ENCODE measurements at places on chromosomes 3 and 15. TPM values are rescaled to one million over a fixed set of nuclear protein-coding genes. Genes with fewer than 3 reads are reported as not detected.

CLDN1 gene
- total RNA-seq: 9.7 TPM

DNA sequence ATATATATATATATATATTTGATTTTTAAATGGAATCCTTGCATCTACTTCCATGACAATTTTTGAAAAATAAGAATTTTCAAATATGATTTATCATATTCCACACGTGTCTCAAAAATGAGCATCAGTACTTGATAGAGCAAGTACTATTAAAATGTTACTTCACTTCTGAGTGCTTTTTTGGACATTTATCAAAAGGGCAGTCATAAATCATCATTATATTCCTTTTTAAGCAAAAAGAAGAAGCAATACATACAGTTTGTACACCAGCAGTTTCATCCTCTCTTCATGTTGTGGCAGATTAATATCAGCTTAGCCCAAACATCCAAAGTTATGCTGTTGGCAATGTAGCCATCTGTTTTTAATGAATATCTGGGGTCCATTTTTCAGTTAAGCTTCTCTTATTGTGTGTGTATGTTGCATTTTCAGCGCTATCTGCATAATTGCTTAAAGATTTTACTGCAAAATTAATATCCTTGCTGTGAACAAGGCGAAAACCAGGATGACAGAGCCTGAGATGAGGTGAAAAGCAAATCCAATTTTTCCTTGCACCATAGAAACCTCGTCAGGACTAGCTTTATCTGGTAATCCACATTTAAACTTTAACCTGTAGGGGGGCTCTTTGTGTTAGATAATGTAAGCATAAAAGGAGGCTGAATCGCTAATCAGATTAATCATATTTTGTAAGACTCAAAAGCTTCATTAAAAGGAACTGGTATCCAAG is 604.9 kb upstream of the AGTR1 start:
- no peak for DNase-seq
- no peak overlapping the region for H3K27ac ChIP-seq
- H3K4me3 ChIP-seq: no peak overlapping the region
- H3K36me3 ChIP-seq: no peaks in the 10 kb centered on the region
- H3K27me3 ChIP-seq: no peaks in the 10 kb centered on the region

DNA sequence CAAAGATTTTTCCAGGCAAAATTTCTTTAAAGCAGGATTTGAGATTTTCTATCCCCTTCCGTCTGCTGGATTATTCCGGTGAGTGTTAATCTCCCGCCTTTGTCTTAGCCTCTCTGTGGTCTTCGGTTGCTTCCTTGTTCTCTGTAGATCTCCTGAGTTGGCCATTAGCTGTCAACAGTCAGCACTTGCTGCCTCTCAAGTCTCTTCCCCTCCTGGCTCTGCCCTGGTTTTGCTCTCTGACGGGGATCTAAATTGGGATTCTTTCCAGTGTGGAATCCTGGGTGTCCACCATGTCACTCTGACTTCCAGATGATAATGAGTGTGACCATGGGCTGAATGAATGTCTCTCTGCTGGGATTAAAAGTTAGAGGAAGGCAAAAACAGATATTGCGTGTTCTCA is 121.5 kb downstream of the IGF1R start:
- no peaks in the 10 kb centered on the region for H3K27me3 ChIP-seq
- peaks cover 2% of the 10 kb centered on the region for H3K36me3 ChIP-seq
- H3K27ac ChIP-seq: no peak overlapping the region
- no peak overlapping the region for H3K4me3 ChIP-seq
- no peak for DNase-seq

LRRN1 gene
- total RNA-seq: 85.2 TPM

JMJD7 gene
- total RNA-seq: 29.0 TPM

- H3K27ac ChIP-seq: peak overlapping the region; percentile 29
- DNase-seq: no peak
- H3K36me3 ChIP-seq: peaks cover 22% of the 10 kb centered on the region
- peaks cover 29% of the 10 kb centered on the region for H3K4me1 ChIP-seq
Measured at GRCh38 chr3:124850633-124851032, 36.5 kb downstream of the ITGB5 start.
